ENCODE measurements at places on chromosomes 13 and 19.
A peak's percentile ranks its signal among the peaks of the same experiment; 100 is the strongest.

DNA sequence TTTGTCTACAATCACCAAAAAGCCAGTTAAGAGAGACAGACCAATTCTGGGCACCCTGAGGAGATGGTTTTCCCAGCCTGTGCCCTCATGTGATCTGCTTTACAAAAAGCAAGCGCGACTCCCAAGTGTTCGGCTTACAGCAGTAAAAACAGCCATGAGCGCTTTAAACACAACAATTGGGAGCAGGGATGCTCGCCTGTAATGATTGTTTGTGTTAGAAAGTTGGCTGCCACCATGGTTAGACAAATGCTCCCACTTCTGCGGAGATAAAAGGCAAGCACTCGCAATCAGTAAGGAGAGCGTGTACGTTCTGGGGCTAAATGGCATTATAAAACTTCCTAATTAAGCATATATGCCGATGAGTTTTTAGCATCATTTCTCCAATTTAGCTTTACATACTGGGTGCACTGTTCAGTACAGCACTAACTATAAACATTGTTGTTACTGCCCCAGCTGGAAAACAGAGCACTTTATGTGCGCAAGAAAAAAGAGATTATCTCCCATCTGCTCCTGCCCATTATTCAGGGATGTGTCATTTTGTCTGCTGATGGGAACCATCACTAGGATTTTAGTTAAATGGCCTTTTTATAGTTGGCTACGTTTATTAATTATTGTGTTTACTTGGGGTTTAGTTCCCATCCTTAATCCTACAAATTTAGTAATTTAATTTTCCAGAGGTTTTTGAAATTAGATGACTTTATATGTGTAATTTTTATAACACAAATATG lies 309.3 kb upstream of the MAB21L1 start:
- no peak for DNase-seq

- DNase-seq: no peak
Measured at GRCh38 chr13:42283574-42283973, 11.6 kb downstream of the AKAP11 start.

DNA sequence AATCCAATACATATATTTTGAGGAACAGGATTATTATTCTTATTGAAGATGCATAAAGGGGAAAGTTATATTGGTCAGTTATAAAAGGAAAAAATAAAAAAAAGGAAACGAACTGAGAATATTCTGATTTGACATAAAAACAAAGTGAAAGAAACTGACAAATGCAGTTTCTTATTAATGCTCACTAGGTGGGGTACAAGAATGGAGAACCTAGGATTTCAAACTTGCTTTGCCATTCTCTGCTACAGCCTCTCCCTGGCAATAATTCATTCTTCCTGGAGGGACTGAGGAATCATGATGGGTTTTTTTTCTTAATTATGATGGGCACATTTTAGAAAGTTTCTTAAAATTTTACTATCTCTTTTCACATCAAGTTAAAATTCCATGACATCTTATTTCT lies 154.9 kb downstream of the PCDH9 start:
- no peak for DNase-seq

DNA sequence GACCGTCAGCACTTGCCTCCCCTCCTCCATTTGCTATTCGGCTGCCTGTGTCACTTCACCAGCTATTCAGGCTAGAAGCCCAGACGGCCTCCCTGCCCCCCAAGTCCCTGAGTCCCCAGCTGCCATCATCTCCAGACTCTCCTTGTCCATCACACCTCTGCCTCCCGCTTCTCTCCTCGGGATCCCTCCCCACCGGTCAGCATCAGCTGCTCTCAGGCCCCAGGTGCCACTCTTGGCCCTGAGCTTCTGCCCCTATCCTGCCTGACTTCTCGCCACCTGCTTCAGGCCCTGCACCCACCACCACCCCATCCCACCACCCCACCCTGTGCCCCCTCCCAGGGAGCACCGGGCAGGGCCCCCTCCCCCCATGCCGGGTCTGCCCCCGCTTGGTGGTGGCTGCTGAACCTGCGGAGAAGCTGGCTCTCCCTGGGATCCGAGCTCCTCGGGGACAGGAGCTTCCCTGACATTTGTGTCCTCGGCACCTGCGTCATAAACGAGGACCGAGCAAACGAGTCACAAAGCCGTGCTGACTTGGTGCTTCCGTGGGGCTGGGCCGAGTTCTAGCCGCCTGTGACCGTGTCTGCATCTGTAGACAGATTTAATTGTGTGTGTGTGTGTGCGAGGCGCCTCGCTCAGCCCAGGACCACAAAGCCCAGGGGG lies 70.3 kb upstream of the MCF2L start:
- DNase-seq: no peak

GRCh38 chr19:47146920-47147319 lies 16.3 kb downstream of the SAE1 start:
- no peak for DNase-seq

DNA sequence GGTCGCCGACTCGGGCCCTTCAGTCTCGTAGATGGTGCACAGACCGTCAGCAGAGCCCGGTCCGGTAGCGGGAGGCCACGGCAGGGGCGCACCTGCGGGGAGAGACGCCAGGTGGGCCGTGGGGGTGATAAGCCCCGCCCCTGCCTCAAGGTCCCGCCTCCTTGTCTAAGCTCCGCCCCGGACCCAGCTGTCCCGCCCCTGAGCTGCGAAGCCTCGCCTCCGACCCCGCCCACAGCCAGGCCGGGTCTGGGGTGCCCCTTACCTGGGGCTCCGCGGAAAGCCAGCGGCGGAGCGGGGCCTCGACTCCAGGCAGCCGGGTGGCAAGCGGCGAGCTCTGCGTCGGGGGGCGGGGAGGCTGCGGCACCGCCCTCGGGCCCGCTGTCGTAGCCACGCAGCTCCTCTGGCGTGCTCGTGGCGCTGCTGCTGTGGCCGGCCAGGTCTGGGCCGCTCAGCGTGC lies 4.7 kb downstream of the PRR36 start:
- no peak for DNase-seq

GRCh38 chr13:50797091-50797490 lies 46.4 kb downstream of the DLEU7 start:
- DNase-seq: peak; percentile 25

DNA sequence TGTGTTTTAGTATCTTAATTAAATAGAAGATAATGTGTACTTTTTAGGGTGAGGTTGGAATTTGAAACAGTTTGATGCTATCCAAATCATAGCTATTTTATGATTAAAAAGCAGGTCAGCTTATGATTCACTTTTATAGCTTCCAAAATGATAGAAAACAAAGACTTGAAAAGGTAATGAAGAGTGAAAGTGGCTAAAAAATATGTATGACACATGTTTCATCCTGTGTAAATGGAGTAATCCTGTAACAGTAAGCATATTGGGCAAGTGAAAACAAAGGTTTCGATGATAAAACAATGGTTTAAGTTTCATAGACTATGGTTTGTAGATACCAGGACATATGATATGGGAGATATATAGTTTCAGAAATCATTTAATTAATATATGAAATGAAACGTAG lies 456.2 kb downstream of the PCDH20 start:
- no peak for DNase-seq

- peak; percentile 80 for DNase-seq
Measured at GRCh38 chr13:98478189-98479129, 98.4 kb downstream of the STK24 start.

- peak; percentile 37 for DNase-seq
Measured at GRCh38 chr19:48806518-48806817, 4.4 kb downstream of the BCAT2 start.

GRCh38 chr13:80386002-80386401 lies 45.1 kb upstream of the SPRY2 start:
- no peak for DNase-seq

DNA sequence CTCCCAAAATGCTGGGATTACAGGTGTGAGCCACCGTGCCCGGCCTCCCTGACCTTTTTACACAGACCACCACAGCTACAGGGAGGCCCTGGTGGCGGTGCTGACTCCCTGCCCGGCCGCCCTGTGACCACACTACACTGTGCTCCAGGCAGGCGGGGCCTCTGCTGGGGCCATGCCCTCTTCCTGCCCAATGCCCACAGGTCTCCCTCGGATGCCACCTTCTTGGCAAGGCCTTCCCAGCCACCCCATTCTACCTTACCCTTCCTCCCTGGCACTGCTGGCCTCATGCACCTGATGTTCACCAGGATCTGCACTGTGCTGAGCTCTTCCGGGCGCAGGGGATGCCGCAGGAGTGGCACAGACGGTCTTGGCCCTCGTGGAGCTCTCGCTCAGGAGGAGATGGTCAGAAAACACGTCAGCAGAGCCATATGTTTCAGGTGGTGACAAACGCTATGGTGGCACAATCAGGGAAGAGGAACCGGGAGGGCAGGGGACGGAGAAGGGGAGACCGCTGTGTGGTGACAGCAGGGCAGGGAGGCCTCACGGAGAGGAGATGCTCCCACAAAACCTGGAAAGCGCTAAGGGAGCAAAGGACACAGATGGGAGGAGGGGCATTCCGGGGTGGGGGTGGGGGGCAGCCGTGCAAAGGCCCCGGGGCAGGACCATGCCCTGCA lies 4.1 kb downstream of the PIP5K1C start:
- no peak for DNase-seq

DNA sequence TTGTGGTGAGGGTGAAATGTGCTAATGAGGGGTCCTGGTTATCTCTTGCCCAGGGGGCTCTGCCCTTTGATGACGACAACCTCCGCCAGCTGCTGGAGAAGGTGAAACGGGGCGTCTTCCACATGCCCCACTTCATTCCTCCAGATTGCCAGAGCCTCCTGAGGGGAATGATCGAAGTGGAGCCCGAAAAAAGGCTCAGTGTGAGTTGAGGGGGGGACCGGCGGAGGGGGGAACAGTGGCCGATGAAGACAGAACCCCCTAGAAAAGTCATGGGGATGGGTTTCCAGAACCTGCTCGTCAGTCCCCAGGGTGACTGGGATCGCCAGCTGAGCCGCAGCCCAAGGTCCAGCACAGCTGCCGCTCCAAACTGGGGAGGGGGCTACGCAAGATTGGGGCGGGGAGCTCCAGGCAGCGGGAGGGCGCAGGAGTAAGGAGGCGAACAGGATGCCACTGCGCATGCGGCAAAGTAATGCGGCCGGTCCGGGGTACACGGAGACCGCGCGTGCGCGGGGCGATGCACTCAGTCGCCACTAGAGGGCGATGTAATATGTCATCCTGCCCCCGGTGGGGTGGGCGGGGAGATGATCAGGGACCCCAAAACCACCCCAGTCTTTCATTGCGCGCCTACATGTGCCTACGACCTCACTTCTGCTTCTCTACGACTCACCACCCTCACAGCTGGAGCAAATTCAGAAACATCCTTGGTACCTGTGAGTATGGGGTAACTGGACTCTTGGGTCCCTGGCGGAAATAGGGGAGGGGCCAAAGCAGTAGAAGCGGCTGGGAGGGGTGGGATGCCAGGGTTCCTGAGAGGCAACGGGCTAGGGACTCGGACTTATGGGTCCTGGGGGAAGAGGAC lies 17.9 kb downstream of the BRSK1 start:
- DNase-seq: peak; percentile 62

DNA sequence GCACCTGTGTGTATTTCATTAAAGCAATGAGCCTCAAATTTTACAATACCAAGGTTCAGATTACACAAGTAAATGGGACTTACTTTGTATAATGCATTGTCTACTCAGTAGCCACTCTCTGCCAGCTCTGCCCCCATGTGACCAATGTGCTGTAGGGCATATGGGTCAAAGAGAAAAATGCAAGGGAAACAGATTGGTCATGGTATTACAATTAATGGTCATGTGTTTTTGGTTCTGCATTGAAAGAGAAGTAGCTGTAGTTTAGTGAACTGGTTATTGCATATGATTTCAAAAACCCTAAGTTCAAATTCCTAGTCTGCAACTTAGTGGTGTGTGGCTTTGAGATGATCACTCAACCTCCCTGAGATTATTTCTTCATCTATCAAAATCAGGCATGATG lies 545.4 kb downstream of the SUCLA2 start:
- no peak for DNase-seq

GRCh38 chr13:48311223-48311622 lies 7.7 kb downstream of the RB1 start:
- no peak for DNase-seq

GRCh38 chr13:23384111-23384510 lies 49.4 kb downstream of the SACS start:
- DNase-seq: no peak

GRCh38 chr13:41299316-41300094 lies 11.6 kb upstream of the NAA16 start:
- no peak for DNase-seq

DNA sequence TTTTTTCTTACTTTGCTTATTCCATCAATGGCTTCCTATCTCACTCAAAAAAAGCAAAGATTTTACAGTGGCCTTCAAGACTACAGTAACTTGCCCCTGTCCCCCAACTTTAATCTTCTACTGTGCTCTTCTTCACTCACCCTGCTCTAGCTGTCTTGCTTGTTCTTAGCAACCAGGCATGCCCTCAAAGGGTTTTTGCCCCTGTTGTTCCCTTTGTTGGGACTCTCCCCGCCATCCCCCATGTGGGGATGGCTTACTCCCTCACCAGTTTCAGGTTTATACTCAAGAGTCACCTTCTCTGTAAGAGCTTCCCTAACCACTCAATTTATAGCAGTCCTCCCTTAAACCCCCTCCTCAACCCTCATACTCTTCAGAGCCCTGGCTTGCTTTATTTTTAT lies 5.4 kb downstream of the MTMR6 start:
- DNase-seq: no peak
